ENCODE measurements at places on chromosomes 6 and 20. TPM values are rescaled to one million over a fixed set of nuclear protein-coding genes. Genes with fewer than 3 reads are reported as not detected.

- no peak for DNase-seq
Measured at GRCh38 chr6:44072452-44072958, 54.7 kb downstream of the MRPL14 start.

DNA sequence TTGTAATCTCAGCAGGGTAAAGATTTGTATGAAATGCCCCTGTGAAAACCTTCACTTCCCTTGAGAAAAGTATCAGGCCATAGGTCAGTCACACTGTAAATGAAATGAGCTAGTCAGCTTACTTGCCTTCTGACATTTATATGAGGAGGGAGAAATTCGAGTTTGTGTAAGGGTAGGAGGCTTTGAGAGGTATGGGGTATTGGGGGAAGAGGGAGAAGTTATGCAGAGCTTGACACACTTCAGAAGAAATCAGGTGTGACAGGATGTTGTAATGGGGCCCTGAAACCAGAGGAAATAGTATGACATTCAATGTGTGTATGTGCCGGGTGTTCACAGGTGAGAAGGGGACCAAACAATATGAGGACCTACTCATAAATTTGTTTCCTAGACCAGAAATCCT lies 64.2 kb upstream of the CCN6 start:
- no peak for DNase-seq

GRCh38 chr20:21234806-21235483 lies 68.2 kb upstream of the XRN2 start:
- DNase-seq: no peak

- no peak for DNase-seq
Measured at GRCh38 chr6:10478187-10479040, 42.7 kb upstream of the GCNT2 start.

DNA sequence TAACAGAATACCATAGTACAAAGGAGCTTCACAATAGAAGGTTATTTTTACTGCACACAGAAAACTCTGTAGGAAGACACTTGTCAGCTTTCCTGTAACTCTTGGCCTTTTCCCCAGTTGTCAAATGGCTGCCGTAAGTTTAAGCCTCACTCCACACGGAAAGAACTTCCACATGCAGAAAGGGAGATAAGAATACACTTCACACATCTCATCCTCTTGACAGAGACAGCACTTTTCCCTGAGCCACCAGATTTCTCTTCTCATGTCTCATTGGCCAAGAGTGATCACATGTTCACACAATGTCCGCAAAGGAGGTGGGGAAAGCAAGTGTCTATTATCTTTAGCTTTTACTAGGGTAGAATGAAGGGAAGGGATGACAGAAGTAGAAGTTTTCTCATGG lies 540.7 kb downstream of the HAO1 start:
- no peak for DNase-seq

DNA sequence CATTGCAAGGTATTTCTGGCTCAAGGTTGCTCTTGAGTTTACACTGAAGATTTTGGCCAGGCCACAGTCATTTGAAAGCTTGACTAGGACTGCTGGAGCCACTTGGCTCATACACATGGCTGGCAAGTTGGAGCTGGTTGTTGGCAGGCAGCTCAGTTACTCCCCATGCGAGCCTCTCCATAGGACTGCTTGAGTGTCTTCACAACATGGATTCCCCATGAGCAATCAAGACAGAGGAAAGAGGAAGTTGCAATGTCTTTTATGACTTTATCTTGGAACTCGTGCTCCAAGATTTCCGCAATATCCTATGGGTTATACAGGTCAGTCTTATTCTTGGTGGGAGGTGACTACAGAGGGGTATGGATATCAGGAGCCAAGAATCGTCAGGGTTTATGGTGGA lies 1.4 kb upstream of the MANBAL start:
- DNase-seq: no peak

DNA sequence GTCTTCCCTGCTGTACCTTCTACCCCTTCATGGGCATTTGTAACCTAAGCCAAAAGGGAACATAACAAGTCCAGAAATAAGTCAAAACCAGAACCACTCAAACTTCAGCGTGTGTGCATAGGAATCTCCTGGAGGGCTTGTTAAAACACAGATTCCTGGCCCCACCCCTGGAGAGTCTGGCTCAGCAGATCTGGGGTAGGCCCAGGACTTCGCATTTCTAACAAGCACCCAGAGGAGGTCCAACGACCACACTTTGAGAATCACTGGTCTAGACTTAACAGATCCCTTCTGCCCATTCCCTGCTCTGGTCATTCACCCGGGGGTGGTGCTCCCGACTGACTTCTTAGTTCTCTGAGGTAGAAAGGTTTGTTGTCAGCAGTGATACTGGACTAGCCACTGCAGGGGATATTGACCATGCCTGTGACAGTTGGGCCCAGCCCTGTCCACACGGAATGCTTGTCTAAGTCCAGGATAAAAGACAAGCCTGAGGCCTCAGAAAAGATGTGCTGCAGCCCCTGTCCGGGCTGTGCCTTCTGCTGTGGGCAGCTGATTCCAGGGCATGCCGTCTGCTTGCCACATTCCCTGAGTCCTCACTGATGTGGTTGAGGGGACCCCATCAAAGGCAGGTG lies 68.6 kb downstream of the SYNJ2 start:
- DNase-seq: no peak

- no peak for DNase-seq
Measured at GRCh38 chr6:49366539-49366938, 96.5 kb downstream of the MMUT start.

DNA sequence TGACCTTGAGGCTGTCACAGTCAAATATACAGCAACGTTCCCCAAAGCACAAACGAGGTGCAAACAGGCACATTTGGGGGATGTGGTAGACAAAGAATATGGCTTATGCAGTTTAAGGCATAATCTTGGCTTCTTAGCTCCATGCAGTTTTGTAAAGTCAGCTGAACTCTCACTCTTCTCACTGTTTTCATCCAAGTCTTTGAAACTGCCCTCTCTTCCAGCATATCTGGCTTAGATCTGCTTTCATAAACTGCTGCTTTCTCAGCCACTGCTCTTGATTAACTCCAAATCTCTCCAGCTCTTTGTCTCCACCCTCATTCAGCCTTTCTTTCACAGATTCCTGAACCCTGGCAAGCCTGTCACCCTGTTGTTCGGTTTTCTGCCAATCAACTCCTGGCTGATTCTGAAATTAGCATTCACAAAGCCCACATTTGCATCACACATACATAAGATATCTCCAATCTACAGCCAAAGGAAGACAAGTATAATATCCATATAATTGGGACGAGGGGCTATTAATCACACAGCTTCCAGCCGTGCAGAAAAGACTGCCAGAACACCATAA lies 301.1 kb upstream of the RNF217 start:
- no peak for DNase-seq

DNA sequence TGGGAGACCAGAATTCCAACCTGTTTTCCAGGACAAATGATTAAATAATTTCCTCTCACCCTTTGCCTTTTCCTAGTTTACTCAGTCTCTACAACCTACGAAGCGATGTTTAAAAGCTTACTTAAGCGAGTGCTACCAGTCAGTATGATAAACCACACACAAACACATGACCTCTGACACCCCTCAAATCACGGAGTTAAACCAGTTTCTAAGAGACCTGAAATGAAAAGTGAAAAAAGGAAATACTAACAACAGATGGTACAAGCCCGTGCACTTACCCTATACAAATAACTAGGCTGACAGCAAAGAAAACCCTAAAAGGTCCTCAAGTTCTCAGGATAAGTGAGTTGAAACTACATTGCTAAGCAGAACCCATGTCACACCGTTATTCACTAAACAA lies 7.7 kb downstream of the TNFRSF21 start:
- no peak for DNase-seq

GRCh38 chr6:7311917-7312615 lies 933 bp downstream of the SSR1 start:
- DNase-seq: no peak

DNA sequence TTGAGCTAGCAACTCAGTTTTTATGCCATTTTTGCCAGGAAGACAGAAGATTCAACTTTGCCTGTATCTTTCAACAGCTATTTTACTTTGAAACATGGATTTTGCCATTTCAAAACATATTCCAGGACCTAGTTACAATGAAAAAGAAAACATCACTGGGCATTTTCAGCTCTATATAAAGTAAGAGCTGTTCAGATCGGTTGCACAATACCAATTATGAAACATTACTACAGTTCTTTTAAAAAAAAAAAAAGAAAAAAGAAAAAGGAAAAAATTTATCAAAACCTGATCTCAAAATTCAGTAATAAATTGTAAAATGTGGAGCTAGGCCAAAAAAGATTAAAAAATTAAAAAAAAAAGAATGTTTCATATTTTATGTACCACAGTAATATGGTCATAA lies 15.6 kb downstream of the BCLAF1 start:
- no peak for DNase-seq

The KIAA1755 gene
- total RNA-seq: not detected

The MTFR2 gene
- 34.3 TPM for total RNA-seq

The DEFB132 gene
- not detected for total RNA-seq

The RAMACL gene
- total RNA-seq: 1.4 TPM

The PTK7 gene
- total RNA-seq: 7.8 TPM

The MAPK13 gene
- total RNA-seq: 50.7 TPM

The ZCCHC3 gene
- 21.6 TPM for total RNA-seq

The ENPP4 gene
- 5.8 TPM for total RNA-seq

The EPPIN gene
- not detected for total RNA-seq
